Glomerular endothelial cell (primary cell): ENCODE measurements at places on chromosomes 7 and 10. TPM values are rescaled to one million over a fixed set of nuclear protein-coding genes. Genes with fewer than 3 reads are reported as not detected.

Gene NOM1
- 19.1 and 43.8 TPM in 2 replicates for total RNA-seq

Gene MYL10
- total RNA-seq, result not detected in 2 replicates

Gene WNT8B
- total RNA-seq, result not detected in 2 replicates

Gene CALCR
- not detected in 2 replicates for total RNA-seq

Gene FAM25C
- total RNA-seq, result not detected in 2 replicates

Gene MACC1
- 0.19 TPM in 1 of 2 replicates, not detected in the other for total RNA-seq

GRCh38 chr10:71893258-71893815 lies 42.3 kb upstream of the PSAP start:
- no peak for DNase-seq

DNA sequence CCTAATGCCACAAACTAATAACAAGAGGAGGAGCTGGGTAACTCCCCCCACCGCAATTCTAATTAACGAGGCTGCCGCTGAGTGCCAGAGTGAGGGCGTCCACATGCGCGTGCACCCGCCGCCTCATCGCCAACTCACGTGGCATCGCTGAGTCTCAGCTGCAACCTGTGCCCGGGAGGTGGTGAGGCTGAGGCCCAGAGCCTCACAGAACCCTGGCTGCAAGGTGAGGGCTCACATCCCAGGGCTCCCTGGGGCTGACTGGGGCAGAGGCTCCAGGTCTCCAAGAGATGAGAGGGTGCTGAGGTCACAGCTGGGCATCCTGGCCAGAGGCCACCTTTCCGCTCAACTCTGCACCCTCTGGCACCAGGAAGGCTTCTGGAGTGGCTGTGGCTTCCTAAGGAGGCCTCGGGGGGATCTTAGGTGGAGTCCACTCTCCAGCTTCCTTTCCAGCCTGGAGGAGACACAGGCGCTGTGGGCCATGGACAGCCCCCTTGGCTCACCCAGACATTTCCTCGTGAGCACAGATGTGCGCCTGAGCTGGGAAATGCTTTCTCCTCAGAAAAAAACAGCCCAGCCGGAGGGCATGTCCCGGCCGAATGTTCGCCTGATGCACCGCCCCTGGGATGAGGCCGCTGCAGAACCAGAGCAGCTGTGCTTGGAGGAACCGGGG lies 242.6 kb downstream of the MAD1L1 start:
- no peak for DNase-seq

- no peak for DNase-seq
Measured at GRCh38 chr7:129144095-129144833, at the start of gene TSPAN33. Gene TSPAN33, plus strand, starts transcription at chr7:129144707. Its CDS starts 274 bp downstream, at chr7:129144981.

DNA sequence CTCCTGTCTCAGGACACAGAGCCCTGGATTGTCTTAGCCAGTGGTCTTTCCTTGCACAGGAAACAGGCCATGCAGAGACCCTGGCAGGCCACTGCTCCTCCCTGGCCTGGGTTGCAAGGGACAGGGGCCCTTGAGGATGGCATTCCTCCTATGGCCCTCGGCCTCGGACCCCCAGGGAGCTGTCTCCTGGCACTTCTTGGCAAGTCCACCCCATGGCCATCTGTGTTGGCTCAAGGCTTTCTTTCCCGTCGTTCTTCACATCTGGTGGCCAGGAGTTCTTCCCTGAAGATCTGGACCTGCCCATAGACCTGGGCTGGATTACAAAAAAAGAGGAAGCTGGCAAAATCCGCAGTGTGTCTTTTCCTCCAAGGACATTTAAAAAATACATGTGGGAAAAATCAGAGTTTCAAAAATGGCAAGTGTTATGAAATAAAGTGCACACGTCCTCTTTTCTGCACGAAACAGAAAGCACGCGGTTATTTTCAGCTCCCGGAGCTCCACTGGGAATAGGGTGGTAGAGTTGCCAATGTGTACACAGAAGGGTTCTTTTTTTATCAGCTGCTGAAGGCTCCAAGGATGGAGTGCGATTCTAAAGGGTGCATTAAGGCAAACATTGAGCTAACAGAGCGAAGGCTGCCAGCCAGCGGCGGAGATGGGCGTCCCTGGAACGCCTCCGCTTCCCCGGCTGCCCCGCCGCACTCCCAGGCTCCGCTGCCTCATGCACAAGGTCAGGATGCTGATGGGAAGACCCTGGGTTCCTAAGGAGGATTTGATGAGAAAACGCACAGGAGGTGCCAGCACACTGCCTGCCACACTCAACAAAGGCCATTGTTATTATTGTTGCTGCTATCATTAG lies 62.8 kb upstream of the FAM20C start:
- DNase-seq, result no peak

- DNase-seq, result no peak
Measured at GRCh38 chr7:41104631-41105030, 598.3 kb downstream of the INHBA start.

DNA sequence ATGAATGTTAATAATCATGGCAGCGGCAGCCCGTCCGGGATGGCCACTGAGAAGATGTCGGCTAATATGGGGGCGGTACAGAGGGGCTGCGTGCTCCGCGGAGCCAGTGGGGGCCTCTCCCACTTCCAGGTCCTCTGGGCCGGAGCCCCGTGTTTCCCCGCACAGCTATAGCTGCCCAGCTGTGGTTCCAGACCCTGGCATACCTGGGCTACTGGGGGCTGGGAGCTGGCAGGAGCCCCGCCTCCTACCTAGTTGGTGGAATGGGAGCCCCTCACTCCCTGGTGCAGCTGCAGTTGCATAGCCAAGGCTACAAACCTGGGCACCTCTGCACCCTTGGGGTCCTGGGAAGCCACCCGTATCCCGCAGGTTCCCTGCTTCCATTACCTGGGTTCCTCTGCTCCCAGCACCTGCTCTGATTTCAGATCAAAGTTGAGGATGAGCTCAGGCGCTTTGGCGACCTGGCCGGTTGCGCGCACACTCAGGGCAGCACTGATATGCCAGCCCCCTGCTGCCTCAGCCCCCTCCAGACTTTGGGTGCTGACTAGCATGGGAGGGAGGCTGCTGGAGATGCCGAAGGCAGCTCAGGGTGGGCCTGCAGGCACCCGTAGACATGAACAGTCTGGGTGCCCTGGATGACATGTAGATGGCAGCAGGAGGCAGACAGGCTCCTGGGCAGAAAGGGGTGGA lies 236.5 kb upstream of the SEMA3D start:
- DNase-seq, result no peak

DNA sequence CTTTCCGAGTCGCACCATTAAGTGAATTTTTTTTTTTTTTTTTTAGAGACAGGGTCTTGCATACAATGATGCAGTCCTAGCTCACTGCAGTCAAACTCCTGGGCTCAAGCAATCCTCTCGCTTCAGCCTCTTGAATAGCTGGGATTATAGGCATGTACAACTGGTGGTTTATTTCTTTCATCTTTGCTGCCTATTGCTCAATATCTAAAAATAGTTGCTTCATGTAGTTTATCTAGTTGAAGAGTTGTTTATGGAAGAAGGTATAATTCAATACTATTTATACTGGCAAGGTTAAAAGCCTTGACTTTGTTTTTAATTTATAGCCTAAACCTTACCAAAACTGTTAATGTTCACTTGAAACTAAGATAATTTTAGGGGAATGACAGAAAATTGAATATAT lies 66.9 kb downstream of the SEMA3D start:
- DNase-seq, result no peak

GRCh38 chr10:130817674-130818073 lies 493.8 kb downstream of the TCERG1L start:
- DNase-seq, result no peak
